ENCODE measurements at places on chromosomes 5 and 9.
A peak's percentile ranks its signal among the peaks of the same experiment; 100 is the strongest.

DNA sequence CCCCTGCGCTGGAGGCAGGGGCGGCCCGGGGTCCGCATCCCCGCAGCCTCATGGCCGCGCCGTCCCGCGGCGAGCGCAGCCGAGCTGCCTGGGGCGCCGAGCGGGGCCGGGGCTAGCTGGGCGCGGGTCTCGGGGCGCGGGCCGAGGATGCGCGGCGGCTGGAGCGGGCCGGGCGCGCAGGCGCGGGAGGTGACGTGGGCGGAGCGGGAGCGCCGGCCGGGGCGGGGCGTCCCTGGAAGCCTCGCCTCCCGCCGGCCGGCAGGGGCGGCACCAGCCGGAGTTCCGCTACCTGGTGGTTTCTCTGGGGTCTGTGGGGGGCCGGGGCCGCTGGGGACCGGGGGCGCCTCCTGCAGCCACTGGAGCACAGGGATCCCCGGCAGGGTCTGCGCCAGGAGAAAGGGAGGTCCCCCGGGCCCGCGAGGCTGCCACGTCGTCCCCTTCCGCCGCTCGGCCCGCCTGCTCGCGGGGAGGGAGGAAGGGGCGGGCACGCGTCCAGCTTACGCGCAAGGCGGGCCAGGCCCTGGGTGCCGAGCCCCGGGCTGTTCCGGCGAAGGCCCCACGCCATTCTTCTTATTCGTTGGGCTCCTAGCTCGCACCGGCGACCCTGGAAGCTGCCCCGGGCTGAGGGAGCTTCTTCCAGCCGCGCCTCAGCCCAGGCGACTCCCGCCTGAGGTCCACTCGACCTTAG, at the start of gene LPCAT1:
Gene LPCAT1, minus strand, starts transcription at position 168 of the 688 bp plus-strand sequence. Its CDS starts 116 bp downstream, at position 52.
- DNase-seq, result peak; percentile 85

DNA sequence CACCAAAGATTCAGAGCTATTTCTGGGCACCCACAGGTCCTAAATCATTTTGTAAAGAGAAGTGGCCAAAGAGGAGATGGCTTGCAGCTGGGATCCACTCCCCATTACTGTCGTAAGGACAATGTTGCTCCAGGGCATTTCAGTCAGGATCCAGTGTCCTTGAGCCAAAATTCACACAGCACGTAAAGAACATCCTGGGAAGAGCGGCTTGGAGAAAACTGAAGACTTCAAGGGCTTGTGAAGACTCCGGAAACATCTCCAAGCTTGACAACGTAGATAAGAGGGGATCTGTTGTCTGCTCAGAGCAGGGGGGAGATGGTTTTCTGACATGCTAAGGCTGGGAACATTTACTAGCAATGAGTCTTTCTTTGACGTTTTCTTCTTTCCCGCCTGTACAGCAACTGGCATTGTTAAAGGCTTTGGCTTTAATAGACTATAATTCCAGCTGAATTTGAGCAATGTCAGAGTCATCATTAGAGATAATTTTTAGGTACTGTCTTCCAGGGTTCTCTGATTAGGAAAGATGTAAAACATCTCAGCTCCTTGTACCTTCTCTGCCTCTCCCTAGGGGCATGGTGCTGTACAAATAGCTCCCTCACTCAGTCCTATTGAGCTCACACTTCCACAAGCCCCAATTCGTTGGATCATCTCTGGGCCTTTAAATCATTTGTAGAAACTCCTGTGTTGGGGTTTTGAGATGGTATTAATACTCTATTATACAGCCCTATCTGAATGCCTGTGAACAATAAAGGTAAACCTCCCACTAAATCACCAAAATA, 39.7 kb downstream of the EGFLAM start:
- DNase-seq, result no peak

DNA sequence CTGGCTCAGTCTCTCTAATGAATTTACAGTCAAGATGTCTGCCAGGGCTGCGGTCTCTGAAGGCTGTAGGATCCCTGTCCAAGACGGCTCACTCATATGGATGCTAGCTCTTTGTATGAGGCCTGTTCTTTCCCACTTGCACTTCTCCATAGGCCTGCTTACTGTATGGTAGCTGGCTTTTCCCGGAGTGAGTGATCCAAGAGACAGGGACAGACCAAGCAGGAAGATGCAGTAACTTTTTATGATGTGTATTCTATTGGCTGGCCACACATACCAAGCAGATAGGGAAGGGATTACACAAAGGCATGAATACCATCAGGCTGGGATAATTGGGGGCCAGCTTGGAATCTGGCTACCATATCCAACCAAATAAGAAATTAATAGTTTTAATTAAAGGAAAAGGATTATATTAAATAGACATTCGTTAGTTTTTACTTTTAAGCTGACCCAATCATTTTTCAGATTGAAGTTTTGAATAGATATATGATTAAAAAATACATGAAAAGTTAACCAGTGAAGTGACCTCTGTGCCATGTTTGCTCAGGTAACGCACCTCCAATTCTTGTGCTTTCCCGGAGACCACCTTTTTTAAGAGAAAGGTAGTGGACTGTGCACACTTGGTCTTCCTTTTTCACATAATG, 20.6 kb downstream of the NSD1 start:
- no peak for DNase-seq

DNA sequence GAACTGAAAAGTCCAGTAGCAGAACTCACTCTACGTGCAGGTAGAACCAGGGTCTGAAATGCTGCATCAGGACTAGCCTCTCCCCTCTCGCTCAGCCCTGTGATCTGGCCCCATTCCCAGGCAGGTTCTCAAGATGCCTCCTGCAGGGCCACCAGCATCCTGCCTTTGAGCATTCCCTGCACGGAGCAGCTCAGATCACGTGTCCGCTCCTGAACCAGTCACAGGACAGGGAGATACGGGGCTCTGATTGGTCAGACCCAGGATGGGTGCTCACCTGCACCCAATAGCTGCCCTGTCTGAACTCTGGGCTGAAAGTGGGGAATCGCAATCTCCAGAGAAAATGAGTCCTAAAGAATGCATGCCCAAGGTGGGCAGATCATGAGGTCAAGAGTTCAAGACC, 50.8 kb downstream of the NEURL1B start:
- DNase-seq, result no peak

DNA sequence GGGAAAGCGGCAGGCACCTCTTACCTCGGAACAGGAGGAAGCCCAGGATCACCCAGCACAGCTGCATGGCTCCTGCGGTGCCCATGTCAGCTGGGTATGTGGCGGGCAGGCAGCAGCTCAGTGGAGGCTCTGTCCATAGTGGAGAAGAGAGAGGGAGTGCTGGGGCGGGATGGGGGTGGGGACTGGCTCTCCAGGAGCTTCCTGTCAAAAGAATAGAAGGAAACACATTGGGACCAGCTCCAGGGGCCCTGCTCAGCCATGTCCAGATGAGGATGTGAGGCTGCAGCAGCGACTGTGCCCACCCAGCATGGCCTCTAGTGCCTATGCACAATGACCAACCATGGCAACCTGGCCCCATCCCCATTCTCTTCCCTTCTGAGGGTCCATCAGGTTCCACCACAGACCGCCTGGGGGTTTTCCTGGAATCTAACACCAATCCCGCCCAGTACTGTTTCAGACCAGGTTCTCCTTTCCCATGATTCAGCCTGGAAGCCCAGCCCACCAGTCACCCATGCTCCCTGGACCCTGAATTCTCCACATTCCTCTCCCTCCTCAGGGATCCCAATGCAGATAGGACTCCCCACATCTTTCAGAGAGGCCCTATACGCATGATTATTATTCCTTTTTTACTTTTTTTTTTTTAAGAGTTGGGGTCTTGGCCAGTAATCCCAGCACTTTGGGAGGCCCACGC, at the start of gene ECSCR:
Gene ECSCR, minus strand, starts transcription at position 158 of the 691 bp plus-strand sequence. Its CDS starts 73 bp downstream, at position 85.
- no peak for DNase-seq

DNA sequence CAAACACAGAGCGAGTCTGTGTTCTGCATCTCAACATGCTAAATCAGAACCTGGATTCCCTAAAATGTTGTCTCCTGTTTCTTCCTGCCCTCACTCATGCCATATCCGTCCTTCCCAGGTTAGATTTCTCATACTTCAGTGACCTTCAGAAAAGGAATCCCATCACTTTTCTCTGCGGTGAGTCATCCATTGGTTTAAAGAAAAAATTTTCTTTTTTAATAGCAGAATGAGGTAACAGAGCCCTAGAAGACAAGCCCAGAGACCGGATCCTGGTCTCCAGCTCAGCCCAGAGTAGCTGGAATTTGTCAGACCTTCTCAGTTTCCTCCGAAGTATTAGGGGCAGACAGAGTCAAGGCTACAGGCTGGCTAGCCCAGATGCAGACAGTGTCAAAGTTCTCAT, 143.2 kb upstream of the DMRT1 start:
- DNase-seq, result no peak

DNA sequence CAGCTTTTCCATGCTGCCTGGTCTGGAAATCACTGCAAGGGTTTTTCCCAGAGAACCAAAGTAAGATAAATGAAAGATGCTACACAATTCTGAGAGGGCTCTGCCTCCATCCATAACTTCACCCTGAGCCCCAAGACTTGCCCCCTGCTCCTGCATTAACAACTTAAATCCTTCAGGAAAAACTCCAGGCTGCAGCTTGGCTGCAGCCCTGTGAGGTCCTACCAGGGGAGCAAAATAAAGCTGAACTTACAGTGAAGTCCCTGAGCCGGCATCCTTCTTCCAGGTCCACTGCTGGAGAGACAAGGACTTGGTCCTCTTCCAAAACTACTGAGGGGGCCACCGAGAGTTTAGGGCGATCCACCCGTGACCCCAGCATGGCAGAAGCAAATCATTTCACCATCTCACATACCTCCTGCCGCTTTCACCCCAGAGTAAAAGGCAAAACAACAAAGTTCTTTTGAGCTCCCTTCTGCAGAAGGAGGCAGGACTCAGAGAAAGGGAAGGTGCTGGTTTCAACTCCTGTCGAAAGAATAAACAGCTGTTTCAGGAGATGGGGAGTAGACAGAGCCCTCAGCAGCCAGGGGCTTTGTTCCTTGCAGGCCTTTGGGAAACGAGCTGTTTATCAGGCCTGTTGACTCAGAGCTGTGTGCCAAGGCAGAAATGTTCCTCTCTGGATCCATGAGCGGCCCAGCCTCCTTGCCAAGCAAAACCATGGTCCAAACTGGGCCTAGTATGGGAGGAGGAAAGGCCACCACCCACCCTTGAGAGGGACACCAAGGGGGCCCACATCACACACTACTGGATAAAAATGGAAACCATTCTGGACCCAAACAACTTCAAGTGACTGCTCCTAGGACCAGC, 20.6 kb downstream of the GGTA1 start:
- no peak for DNase-seq

DNA sequence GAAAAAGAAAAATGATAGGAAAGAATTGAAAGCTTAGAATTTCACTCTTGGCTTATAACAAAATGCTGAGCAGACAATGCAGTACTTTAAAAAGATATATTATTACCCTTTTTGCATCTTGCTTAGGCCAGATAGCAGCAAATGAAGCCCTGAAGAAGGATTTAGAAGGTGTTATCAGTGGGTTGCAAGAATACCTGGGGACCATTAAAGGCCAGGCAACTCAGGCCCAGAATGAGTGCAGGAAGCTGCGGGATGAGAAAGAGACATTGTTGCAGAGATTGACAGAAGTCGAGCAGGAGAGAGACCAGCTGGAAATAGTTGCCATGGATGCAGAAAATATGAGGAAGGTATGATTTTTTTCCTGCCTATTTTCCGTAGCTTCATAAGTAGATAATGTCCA, 50.8 kb downstream of the CNTRL start:
- no peak for DNase-seq

DNA sequence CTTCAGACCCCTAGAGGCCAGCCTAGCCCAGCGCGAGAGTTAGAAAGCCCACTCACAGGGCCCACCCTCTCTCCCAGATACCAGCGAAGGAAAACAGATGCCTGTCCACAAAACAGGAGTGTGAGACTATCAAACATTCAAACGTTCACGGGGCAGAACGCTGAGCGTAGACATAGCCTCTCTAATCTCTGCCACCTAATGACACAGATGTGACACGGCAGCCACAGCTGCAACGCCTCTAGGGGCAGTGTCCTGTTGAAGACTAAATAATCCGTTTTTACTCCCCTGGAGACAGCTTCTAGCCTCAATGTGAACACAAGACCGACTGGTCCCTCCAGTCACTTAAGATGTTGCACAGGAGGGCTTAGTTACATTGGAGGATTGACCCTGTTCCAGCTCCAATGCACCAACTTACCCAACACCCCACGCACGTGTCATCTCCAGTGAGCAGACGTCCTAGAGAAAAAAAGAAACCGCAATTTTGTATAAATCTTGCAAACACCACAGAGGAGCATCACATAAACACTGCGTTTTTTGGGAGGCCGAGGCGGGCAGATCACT, 14.3 kb downstream of the DIPK1B start:
- DNase-seq, result peak; percentile 54

- DNase-seq, result no peak
These were observed 614.1 kb downstream of the EBF1 start for GRCh38 chr5:158485604-158486081.

- DNase-seq, result no peak
These were observed 389.1 kb downstream of the ENC1 start for GRCh38 chr5:74251141-74252035.

DNA sequence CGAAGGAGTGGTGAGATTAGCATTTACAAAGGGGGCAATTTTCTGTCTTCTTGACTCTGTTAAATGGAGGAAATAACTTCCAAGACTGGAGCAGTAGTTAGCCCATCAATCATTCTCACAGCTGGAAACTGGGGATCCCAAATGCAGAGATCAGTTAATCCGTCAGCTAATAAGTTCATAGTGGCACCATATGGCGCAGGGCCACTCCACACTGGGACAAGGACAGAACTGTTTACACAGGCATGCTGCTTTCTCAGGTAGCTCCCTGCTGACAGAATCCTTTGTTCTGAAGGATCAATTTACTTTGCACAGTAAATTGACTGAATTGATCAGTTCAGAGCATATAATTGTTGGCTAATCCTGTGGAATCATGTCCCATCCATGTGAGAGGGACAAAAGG, 395.7 kb downstream of the TMEM161B start:
- no peak for DNase-seq

DNA sequence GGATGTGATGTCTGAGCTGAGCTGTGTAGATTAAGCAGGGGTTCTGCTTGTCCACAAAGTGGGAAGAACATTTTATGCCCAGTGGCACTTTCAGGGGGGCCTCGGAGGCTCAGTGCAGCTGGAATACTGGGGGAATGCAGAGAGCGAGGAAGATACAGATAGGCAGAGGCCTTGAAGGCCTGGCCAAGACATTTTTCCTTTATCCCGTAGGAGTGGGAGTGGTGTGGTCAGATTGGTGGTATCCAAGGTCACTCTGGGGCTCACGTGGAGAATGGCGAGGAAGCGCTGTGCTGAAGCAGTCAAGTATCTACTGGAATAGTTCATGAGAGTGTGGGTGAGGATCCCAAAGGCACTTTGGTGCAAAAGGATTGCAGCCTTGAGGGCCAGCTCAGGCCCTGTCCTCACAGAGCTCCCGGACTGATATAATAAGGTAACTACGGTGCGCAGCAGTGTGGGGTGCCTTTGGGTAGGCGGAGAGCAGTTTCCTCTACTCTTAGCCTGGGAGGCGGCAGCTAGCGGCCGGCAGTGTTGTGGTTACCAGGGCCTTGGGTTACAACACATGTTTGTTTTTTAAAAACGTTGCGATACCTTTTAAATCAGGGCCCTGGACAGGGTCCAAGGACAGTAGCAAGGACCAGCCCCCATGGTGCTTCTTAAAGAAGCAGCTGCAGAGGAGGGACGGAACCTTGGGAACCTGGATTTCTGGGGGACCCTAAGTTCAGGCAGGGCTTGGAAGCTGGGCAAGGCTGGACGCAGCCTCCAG, 10.8 kb upstream of the CCDC69 start:
- no peak for DNase-seq
